GM12878 (cell line): ENCODE measurements at places on chromosomes 7 and 10.

- no peaks in the 10 kb centered on the region for H3K36me3 ChIP-seq
- no peaks in the 10 kb centered on the region for H3K4me1 ChIP-seq
- no peaks in the 10 kb centered on the region for H3K27me3 ChIP-seq
- H3K27ac ChIP-seq = no peak overlapping the region
Measured at GRCh38 chr7:157839226-157839625, 502.4 kb downstream of the DNAJB6 start.

DNA sequence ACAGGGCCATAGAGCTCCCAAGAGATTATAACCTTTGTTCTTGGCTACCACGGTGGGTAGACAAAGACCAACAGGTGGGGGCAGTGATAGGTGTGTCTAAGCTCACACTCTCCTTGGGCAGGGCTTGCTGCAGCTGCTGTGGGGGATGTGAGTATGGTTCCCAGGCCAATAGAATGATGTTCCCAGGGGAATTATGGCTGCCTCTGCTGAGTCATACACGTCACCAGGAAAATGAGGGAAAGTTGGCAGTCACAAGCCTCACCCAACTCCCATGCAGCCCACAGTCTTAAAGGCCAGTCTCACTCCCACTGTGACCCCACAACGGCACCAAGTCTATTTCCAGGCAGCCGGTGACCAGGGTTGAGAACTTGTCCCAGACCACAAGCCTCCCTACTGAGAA is 453.4 kb upstream of the PODXL start:
- no peaks in the 10 kb centered on the region for H3K36me3 ChIP-seq
- no peak overlapping the region for H3K4me3 ChIP-seq
- no peak for DNase-seq
- no peaks in the 10 kb centered on the region for H3K4me1 ChIP-seq
- no peaks in the 10 kb centered on the region for H3K27me3 ChIP-seq

DNA sequence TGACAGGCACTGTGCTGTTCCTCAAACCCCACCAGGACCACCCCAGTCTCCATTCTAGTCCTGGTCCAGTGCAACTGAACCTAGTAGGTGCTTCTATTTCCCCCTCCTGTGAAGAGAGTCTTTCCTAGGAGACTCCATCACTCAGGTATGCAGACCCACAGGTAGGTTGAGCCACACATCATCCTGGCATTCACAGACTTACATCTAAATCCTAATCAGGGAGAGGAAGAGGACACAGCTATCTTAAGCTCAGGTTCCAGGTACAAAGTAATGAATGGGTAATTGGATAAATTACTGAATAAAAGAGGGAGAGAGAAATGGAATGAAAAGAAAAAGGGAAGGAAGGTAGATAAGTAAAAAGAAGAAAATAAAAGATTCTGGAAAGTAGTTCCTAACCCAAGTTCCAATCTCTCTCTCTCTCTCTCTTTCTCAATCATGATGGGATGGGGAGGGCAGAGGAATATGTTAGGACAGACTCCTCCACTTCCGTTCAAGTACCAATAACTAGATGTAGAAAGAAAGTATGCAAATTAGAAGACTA is 139.8 kb upstream of the NAMPT start:
- H3K4me3 ChIP-seq = 0 out of 2 replicates have a peak overlapping the region, but pooled peaks have one; percentile 4
- H3K27ac ChIP-seq = peak overlapping the region; percentile 81
- no peaks in the 10 kb centered on the region for H3K27me3 ChIP-seq
- no peak for DNase-seq
- H3K36me3 ChIP-seq = no peaks in the 10 kb centered on the region

- no peak overlapping the region for H3K27ac ChIP-seq
- no peaks in the 10 kb centered on the region for H3K27me3 ChIP-seq
- H3K4me1 ChIP-seq = no peaks in the 10 kb centered on the region
- H3K36me3 ChIP-seq = peaks cover 26% of the 10 kb centered on the region; the same call in 1 of the 2 replicates
- no peak for DNase-seq
Measured at GRCh38 chr10:12010353-12010752, 32.3 kb downstream of the UPF2 start.

- DNase-seq = no peak
- H3K4me3 ChIP-seq = no peak overlapping the region
- no peak overlapping the region for H3K27ac ChIP-seq
Measured at GRCh38 chr10:62726638-62727037, 77.9 kb upstream of the ADO start.

GRCh38 chr7:41788556-41788955 is 85.7 kb upstream of the INHBA start:
- H3K27ac ChIP-seq = no peak overlapping the region
- no peak for DNase-seq
- H3K36me3 ChIP-seq = no peaks in the 10 kb centered on the region
- H3K4me1 ChIP-seq = no peaks in the 10 kb centered on the region
- H3K4me3 ChIP-seq = no peak overlapping the region

DNA sequence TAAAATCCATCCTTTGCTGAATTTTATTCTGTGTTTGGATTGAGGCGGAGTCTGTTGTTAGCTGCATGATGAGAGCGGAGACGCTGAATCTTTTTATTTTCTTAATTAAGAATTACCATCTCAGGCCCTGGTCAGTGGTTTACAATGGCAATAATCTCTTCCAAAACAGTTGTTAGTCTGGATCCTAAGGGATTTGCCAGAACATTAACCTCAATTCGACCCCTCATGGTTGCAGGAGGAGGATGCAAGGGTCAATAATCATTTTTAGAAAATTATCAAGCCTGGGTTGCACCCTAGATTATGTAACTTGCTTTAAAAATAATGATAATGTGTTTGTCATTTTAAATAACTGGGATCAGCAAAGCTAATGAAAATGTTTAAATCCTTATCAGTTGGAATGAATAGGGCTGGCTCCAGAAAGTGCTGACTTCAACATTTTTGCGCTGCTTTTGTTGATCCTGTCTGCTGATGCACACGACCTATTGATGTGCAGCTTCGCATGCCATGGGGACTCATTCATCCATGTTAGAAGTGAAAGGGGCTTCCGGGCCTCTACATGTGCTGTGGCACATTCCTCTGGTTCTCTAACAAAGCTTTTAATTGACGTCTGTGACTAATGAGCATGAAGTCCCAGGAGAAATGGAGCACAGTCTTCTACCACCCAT is 80.7 kb upstream of the KIAA1217 start:
- no peaks in the 10 kb centered on the region for H3K4me1 ChIP-seq
- H3K4me3 ChIP-seq = no peak overlapping the region
- H3K36me3 ChIP-seq = no peaks in the 10 kb centered on the region
- no peak for DNase-seq

DNA sequence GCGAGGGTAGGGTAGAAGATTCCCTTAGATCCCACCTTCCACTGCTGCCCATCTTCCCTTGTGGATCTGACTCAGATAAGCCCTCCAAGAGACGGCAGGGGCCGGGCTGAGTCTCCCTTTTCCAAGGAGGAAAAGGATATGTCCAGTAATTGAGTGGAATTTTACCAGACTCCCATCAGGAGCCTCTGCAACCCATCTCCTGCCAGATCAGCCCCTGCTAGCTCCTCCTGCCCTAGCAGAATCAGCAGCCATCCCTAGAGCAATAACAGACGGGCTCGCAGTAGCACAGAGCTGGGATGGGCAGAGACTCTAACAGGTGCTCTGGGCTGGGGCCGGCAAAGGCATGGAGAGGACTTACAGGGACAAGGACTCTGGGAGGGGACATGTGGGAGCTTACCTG is 73.5 kb downstream of the C10orf105 start:
- H3K27me3 ChIP-seq = no peaks in the 10 kb centered on the region
- no peak for DNase-seq
- peaks cover 31% of the 10 kb centered on the region for H3K4me1 ChIP-seq
- no peaks in the 10 kb centered on the region for H3K36me3 ChIP-seq
- H3K27ac ChIP-seq = no peak overlapping the region

- no peak for DNase-seq
- no peak overlapping the region for H3K4me3 ChIP-seq
- H3K27ac ChIP-seq = no peak overlapping the region
- H3K4me1 ChIP-seq = no peaks in the 10 kb centered on the region
Measured at GRCh38 chr7:100785878-100786277, 41.4 kb downstream of the EPHB4 start.

- H3K27me3 ChIP-seq = no peaks in the 10 kb centered on the region; the same call in 1 of the 2 replicates
- H3K4me3 ChIP-seq = no peak overlapping the region
- H3K27ac ChIP-seq = no peak overlapping the region
- DNase-seq = no peak
- H3K4me1 ChIP-seq = no peaks in the 10 kb centered on the region
Measured at GRCh38 chr10:95518455-95519452, 42.4 kb downstream of the SORBS1 start.

- no peaks in the 10 kb centered on the region for H3K4me1 ChIP-seq
- H3K27ac ChIP-seq = no peak overlapping the region
- H3K27me3 ChIP-seq = no peaks in the 10 kb centered on the region
- H3K4me3 ChIP-seq = no peak overlapping the region
Measured at GRCh38 chr7:139246905-139247304, 15.9 kb downstream of the UBN2 start.

DNA sequence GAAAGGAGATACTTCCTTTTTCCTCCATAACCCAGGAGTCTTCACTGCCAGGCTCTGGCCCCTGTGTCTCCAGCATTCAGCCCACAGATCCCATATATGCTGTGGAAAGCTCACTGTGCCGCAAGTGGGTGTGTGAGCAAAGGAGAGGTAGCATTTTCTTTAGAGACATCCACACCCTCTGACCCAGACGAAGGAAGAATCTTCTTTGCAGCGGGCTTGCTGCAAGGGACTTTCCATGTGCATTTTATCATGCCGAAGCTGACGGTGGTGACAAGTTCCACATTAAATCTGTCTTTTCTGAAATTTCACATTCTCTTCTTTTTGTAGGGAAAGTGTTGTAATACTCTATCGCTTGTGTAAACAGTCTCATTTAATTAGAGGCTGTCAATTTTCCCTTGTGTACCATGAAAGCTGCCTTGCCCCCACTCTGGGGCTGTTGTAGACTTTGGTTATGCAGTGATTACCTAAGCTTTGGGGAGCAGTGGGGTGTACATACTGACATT is 409.5 kb downstream of the SUGCT start:
- H3K4me3 ChIP-seq = no peak overlapping the region
- H3K27me3 ChIP-seq = no peaks in the 10 kb centered on the region
- no peaks in the 10 kb centered on the region for H3K36me3 ChIP-seq
- DNase-seq = no peak

- peaks cover 10% of the 10 kb centered on the region for H3K4me1 ChIP-seq
- DNase-seq = no peak
- no peak overlapping the region for H3K27ac ChIP-seq
- H3K27me3 ChIP-seq = no peaks in the 10 kb centered on the region
Measured at GRCh38 chr7:12256090-12256489, 45.0 kb downstream of the TMEM106B start.

DNA sequence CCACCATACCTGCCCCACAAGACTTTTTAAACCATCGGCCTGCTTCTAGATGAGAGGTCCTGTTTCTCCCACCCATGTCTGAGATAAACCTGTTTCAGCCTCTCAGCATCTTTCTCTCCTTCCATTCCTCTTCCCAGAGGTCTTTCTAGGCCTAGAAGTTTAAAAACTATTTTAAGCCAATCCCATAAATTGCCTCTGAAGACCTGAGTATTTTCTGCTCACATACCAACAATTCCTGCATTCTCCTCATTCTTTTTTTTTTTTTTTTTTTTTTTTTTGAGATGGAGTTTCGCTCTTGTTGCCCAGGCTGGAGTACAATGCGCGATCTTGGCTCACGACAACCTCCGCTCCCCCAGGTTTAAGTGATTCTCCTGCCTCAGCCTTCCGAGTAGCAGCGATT is 262.9 kb upstream of the AUTS2 start:
- no peak for DNase-seq
- H3K27ac ChIP-seq = no peak overlapping the region
- H3K4me3 ChIP-seq = no peak overlapping the region
- H3K4me1 ChIP-seq = no peaks in the 10 kb centered on the region
- no peaks in the 10 kb centered on the region for H3K36me3 ChIP-seq
- no peaks in the 10 kb centered on the region for H3K27me3 ChIP-seq

GRCh38 chr10:51508156-51508555 is 191.2 kb downstream of the CSTF2T start:
- no peak for DNase-seq
- H3K4me3 ChIP-seq = no peak overlapping the region
- H3K36me3 ChIP-seq = no peaks in the 10 kb centered on the region
- H3K27me3 ChIP-seq = no peaks in the 10 kb centered on the region
- H3K27ac ChIP-seq = no peak overlapping the region

DNA sequence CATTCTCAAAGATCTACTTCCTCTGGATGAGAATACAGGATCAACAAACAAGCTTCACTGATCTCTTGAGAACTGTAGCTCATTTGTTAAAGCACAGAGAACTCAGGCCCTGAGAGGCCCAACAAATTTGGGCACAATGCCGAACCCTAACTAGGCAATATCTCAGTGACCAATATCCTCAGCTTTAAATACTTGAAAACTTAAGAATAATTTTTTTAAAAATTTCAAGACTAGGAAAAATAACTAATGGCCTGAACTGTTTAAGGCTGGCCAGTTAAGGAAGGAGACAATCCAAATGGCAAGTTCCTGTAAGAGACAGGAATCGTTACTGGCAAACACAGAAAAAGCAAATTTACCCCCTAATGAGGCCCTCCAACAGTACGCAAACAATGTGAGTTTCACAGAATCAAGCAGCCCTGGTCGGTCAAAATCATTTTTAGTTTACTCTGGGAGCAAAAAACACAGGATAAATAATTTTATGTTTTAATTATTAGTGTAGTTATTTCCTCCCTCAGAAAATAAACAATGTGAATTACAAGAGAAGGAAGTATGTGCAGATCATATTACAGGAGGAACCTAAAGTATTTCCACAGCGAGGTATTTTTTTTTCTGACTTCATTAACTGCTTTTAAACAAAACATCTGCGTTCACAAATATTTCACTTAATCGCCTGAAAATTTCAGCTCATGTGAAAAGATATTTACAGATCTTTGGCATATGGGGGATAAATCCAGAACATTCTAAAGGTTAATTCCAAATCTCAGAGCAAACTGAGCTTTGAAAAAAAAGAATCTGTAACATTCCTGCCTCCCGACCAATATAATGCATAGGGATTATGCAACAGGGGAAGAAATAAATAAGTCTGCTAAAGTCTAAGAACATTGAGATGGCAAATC is 39.5 kb downstream of the NT5C2 start:
- no peaks in the 10 kb centered on the region for H3K27me3 ChIP-seq
- no peaks in the 10 kb centered on the region for H3K4me1 ChIP-seq
- H3K27ac ChIP-seq = no peak overlapping the region

DNA sequence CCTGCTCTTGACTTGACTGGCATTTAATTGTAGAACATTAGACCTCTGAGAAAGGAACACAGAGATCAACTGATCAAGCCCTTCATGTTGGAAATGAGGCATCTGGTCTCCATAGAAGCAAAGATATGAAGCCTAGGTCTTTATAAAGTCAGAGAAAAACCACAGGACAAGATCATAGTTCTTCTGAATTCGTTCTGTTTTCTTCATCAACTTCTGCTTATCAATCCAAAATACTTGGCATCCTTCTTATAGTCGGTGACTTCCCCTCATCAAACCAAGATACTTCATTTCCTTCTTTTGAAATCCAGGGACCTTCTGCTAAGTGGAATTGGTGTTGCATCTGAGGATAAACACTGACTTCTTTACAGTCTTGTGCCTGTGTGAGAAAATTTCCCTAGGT is 77.1 kb upstream of the PRKCQ start:
- H3K27ac ChIP-seq = no peak overlapping the region
- no peaks in the 10 kb centered on the region; the same call in 1 of the 2 replicates for H3K27me3 ChIP-seq
- DNase-seq = no peak

- H3K36me3 ChIP-seq = no peaks in the 10 kb centered on the region
- no peak for DNase-seq
- 0 out of 2 replicates have a peak, but pooled peaks cover 2% of the 10 kb centered on the region for H3K27me3 ChIP-seq
- no peak overlapping the region for H3K4me3 ChIP-seq
Measured at GRCh38 chr10:114664127-114664526, 6.1 kb upstream of the ABLIM1 start.
